ENCODE measurements at places on chromosomes 11 and 22.

- DNase-seq = no peak
Observed at GRCh38 chr11:70016666-70017367, 61.3 kb upstream of the ANO1 start.

DNA sequence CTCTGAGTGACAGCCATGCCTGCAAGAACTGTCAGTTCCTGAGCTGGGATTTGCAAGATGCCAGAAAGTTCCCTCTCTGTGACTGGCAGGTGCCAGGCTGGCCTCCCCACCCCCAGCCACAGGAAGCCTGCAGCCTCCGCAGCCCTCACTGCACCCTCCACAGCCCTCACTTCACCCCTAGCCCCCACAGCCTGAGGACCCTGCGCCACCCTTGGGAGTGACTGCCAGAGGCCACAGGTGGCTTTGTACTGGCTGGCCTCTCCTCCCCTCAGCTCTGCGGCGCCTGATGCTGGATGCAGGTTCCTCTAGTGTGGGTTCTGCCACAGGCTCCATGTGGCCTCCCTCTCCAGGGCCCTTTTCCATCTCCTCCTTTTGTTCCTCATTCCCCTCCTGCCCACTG lies 28.7 kb downstream of the MPPED1 start:
- DNase-seq = no peak

DNA sequence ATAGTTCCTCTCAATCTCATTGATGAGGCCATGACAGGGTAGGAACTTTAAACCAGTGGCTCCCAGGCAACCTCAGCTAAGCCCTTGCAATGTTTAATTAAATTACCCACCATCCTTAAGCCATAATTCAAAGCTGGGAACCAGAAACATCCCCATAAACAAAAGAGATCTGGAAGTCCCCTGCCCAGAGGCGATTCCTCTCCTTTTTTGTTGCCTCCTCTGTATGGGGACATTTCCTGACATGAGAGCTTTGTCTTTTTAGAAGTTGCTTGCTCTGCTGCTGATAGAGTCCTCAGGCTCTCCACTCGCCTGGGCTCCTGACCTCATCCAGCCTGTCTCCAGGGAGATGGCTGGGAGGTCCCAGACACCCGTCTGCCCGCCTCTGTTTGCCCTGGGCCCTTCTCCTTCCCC lies 3.2 kb downstream of the DTX4 start:
- DNase-seq = no peak

DNA sequence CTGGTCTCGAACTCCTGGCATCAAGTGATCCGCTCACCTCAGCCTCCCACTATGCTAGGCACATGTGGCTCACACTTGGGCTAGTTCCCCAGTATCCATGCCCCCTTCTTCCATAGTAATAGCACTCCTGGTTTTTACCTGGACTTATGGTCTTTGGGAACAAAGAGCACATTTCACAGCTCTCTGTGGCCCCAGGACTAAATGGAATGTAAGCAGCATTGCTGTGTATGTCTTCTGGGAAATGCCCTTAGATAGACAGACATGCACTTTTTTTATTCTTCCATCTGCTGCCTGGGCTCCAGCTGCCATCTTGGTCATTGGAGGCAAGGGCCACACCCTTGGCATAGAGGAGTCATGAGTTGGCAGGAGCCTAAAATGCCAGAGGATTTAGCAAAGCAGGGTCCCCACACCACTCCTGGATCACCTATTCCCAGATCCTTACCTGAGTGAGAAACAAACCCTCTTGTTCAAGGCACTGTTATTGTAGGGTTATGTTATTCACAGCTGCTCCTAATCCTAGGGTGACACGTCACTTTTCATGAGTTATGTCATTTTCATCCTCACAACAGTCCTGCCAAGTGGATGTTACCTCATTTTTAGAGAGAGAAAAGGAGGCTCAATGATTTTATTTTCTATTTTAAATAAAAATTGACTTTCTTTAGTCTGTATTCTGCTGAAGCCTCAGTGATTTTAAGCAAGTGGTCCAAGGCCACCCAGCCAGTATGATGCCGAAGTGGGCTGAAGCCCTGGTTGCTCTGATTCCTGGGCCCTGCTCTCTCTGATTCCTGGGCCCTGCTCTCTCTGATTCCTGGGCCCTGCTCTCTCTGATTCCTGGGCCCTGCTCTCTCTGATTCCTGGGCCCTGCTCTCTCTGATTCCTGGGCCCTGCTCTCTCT lies 15.7 kb upstream of the GDPD5 start:
- no peak for DNase-seq

DNA sequence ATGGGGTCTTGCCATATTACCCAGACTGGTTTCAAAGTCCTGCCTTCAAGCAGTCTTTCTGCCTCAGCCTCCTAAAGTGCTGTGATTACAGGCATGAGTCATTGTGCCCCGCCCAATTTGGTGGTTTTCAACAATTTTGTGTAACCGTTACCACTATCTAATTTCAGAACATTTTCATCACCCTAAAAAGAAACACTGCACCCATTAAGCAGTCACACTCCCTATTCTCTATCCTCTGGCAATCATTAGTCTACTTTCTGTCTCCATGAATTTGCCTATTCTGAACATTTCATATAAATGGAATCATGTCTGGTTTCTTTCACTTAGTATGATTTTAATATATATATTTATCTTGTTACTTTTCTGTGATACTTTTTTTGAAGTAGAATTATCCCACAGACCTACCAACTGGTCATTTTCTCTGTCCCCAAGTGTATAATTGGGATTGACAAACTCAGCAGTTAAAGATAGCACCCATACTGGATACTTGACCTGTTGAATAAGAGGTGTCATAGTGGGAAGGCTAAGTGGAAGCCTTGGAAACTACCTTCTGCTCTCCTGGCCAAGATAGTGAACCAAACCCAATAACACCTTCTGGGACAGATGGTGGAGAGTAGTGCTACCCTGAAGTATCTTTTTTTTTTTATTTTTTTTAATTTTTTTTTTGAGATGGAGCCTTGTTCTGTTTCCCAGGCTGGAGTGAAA lies 64.8 kb downstream of the STIM1 start:
- peak; percentile 82 for DNase-seq

GRCh38 chr22:39515266-39516050 lies 4.9 kb upstream of the ATF4 start:
- DNase-seq = no peak

GRCh38 chr11:122235615-122236014 lies 119.6 kb upstream of the BLID start:
- peak; percentile 12 for DNase-seq

- DNase-seq = no peak
Observed at GRCh38 chr11:1043563-1044096, 7.1 kb upstream of the MUC6 start.

- DNase-seq = no peak
Observed at GRCh38 chr11:15671216-15671615, 556.5 kb downstream of the INSC start.

- DNase-seq = peak; percentile 31
Observed at GRCh38 chr11:57647960-57648800, 1.5 kb downstream of the YPEL4 start.

GRCh38 chr11:118076754-118077281 lies at the start of gene TMPRSS4:
TMPRSS4 (plus strand) TSS chr11:118077078; CDS start chr11:118077303, 225 bp downstream.
- no peak for DNase-seq
